ENCODE measurements at places on chromosomes 7 and 10.

GRCh38 chr10:61179771-61180170 is 235.8 kb upstream of the RHOBTB1 start:
- no peak for DNase-seq

GRCh38 chr7:129188372-129188891 is at the start of gene SMO:
TSS of gene SMO (plus strand) at chr7:129188633. CDS start at chr7:129189152, 519 bp downstream.
- no peak for DNase-seq

- DNase-seq: no peak
These were observed 165.2 kb upstream of the PPP1R3A start for GRCh38 chr7:114084002-114084471.

DNA sequence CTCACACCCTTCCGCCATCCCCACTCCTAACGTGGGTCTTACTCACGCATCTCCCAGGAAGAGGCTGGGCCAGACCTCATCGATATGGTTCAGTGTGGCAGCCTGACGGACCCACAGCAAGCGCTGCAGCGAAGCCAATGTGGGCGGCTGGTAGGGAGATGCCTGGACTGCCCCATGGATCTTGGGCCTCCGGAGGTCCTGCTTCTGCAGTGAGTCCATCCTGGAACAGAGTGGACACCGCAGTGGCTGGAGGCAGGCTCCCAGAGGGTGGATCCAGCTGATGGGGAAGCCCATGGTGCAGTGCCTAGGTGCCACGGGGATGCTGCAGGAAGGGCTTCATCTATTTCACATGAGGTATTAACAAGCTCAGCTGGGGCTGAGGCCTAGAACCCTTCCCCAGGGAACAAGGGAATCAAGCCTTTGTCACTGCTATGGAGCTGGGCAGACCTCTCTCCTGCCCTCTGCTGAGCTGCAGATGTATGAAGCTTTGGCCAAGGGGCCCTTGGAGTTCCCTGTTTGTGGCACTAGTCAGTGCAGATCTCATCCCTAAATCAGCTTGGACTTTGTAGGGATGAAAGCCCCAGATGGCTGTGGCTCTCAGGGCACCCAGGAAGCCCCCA is 13.7 kb upstream of the SAMD8 start:
- no peak for DNase-seq

- DNase-seq: no peak
These were observed 19.2 kb downstream of the ABCB4 start for GRCh38 chr7:87456247-87456646.

DNA sequence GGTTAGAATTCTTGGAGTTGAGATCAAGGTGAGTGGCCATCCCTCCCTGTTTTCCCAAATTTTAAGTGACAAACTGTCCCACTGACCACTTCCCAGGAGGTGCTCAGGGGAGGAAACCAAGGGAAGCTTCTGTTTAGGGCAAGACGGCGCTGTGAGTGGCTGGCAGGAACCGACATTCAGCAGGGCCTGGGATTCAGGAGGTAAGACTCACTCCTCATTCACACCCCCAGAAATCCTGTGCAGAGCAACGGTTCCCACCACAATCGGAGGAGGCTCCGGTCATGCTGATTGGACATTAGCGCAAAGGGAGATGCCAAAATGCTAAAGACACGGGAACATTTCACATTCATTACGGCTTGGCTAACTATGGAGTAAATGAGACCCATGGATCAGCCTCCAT is 200.9 kb downstream of the GRID1 start:
- no peak for DNase-seq

DNA sequence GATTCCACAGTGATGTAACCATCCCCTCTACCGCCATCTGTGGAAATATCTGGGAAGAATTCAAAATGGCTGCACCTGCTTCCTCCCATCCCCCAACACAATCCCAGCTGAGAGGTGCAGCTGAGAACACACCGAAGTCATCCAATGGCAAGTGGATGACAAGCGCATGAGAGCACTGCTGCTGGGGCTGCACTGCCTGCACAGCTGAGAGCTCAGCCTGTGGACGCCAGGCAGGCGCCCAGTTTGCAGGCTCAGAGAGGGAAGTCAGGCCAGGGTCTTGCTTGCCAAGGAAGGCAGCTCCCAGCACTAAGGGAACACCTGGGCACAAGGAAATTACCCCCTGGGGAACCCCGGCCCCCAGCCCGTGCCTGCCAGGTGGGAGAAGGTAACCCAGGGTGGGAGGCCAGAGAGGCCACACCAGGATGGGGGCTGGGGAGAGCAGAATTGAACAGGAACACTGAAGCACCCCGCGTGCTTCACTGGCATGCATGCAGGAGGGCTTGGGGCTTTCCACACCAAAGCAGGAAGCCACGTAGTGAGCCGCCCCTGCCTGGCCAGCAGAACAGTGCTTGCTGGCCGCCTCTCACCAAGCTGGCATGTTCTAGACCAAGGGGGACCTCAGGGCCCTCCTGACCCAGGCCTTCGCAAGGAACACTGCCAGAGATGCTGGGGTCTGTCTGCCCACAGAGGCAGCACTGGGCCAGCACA is 46.2 kb downstream of the FAM53B start:
- DNase-seq: no peak
